ENCODE measurements at places on chromosomes 1 and 21.

DNA sequence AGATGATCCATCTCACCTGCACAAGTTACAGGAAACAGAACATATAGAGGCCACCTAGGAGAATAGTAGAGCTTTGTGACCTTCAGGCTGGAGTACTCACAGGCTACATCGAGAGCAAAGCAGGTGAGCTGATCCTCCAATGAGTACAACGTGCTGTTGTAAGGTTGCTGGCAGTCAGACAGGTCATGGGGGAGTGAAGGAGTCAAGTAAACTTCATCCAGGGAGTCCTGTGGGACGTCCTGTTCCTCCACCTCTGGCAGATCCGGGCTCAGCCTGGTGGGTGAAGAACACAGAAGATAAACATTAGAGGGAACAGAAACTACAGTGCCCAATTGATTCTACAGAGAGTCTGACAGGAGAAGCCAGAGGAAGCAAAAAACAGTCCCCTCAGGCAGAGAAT lies 62.5 kb downstream of the PRKAB2 start:
- no peak for DNase-seq

DNA sequence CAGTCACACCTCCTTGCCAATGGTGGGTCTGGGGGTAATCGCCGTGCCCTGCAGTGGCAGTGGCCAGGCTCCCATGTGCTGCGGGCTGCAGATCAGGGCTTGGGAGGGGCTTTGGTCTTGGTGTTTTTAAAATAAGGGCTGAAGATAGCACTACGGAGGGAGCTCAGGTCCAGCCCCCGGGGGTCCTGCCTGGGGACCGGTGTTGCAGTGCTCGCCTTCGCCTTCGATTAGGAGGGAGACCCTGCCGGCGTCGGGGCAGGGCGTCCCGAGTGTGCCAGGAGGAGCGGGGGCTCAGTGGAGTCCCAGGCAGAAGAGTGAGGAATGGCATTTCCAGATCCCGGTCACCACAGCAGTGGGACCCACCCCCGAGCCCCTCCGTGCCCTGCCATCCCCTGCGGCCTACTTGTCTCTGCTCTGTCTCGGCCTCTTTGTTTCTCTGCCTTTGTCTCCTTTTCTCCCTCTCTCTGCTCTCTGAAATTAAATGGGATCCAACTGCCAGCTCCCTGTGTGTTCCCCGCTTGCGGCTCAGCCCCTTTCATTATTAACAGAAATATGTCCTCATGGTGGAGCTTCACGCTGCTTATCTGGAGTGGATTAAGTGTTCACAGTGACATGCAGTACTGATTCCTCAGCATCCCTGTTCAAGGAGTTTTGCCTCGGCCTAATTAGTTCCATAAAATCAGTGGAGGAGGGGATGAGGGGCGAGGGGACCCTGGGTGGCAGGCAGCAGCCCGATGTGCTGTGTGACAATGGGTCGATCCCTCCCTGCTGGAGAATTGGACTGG lies 44.4 kb downstream of the DMRTB1 start:
- no peak for DNase-seq

DNA sequence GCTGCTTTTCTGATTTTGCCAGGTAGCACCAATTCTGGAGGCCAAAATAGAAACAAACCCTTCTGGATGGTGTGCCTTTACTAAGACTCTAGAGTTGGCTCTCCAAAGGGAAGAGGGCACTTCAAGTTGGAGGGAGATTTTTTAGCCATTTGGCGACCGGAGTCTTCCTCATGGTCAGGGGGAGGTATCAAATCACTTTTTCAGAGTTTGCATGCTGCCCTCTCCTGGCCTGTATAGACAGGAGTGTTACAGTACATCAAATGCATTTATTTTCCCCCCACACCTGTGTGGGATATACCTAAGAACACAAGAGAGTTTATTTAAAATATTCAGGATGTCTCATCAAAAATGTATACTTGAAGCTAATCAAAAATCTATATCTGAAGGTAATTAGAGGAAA lies 3.2 kb downstream of the GREM2 start:
- DNase-seq, result no peak

DNA sequence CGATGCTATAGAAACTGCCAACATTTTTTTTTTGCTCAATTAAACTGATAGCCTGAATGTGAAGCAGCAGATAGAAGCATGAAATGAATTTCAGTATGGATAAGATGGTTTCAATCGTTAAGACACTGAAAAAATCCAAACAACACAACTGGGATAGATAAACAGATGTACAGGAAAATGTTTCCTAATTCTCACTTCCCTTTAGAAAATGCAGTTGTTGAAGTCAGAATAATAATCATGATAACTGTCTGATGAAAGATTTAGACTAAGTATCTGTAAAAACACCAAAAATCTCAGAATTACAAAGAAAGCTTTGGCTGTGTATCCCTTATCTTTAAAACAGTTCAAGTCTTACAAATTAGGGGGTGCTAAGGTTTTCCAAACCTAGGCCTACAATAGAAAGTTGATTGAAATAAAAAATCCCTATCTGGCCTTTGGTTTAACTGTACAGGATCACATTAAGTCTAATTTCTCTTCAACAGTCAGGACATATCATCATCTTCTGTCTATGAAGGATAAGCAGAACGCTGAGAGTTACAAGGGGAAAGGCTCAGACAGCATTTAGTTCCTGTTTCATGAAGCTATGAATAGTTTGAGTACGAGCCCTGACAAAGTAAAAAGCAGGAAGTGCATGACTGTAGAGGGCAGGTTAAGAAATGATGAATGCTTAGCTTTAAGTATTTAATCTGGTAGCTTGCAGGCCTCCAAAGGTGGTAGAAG lies 203.2 kb downstream of the APP start:
- DNase-seq, result no peak

DNA sequence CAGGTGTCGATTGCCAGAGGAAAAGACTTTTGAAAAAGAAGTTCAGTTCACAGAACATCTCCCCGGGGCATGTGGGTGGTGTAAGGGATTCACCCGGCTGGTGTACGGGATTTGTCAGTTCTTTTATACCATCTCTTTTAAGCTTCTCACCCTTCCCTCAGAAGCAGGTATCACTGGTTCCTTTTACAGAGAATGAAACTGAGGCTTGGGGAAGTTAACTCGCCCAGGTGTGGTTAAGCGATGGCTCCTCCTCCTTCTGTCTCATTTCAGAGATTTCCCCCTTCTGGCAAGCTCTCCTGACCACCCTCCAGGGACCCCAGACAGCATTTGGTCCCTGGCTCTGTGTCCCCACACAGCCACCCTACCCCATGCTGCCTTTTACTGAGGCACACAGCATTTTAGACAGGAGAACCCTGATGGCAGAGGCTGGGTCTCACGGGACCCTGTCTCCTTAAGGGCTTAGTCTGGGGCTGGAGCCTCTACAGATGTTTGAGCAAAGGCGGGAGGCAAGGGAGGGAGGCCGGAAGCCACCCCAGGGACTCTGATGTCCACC lies 2.8 kb upstream of the ECE1 start:
- DNase-seq, result no peak

DNA sequence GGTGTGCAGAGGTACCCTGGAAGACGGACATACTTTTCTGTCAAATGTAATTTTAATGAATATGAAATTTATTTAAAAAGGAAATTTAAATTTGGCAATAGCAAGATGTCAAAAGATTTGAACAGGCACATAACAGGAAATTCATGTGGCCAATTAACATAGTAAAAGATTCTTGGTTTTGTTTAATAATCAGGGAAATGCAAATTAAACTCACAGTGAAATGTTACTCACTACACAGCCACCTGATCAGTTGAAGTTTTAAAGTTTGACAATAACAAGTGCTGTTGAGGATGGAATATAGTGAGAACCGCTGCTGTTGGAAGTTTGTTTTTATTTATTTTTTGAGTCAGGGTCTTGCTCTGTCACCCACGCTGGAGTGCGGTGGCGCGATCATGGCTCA lies 63.9 kb downstream of the TEX35 start:
- no peak for DNase-seq

- DNase-seq, result no peak
These were observed 86.9 kb upstream of the SPAG17 start for GRCh38 chr1:118271883-118272282.

GRCh38 chr1:161763522-161764098 lies 2.5 kb upstream of the ATF6 start:
- DNase-seq, result no peak

GRCh38 chr21:32099812-32100416 lies 178.9 kb downstream of the MIS18A start:
- no peak for DNase-seq

GRCh38 chr1:31822766-31823165 lies 6.9 kb upstream of the SPOCD1 start:
- no peak for DNase-seq

- DNase-seq, result peak; percentile 48
These were observed 162.1 kb downstream of the GRIK3 start for GRCh38 chr1:36872126-36872754.

GRCh38 chr21:33825915-33826314 lies 89.7 kb downstream of the ATP5PO start:
- no peak for DNase-seq

- no peak for DNase-seq
These were observed 137.8 kb downstream of the KIF26B start for GRCh38 chr1:245292553-245292952.

DNA sequence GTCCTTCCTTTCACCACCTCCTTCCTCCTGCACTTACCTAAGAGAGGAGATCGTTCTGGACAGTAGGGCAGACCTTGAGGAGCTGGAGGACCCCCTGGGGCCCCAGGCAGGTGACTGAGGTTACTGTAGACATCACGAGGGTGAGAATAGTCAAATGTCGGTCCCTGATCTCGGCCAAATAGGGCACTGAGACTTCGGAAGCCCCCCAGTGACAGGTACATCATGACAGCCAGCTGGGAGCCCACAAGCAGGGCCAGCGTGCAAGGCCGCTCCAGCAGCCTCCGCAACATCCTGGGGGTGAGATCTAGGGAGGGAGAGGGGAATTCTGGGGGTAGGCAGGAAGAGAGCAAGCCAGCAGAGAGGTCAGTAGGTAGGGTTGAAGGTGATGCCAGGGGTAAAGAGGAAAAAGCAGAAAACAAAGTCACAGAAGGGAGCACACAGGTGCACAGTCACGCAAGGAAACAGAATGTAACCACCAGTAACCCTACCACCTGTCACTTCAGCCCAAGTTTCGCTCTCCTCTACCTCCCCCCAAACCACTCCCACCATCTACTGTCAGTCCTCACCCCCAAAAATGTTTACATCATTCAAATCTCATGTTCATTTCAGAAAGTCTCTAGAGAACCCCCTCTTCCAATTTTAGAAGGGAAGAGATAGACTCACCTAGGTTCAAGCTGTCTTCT lies 1.4 kb downstream of the B4GALT3 start:
- DNase-seq, result peak; percentile 76

- DNase-seq, result no peak
These were observed 34.9 kb downstream of the DEGS1 start for GRCh38 chr1:224217655-224218623.

DNA sequence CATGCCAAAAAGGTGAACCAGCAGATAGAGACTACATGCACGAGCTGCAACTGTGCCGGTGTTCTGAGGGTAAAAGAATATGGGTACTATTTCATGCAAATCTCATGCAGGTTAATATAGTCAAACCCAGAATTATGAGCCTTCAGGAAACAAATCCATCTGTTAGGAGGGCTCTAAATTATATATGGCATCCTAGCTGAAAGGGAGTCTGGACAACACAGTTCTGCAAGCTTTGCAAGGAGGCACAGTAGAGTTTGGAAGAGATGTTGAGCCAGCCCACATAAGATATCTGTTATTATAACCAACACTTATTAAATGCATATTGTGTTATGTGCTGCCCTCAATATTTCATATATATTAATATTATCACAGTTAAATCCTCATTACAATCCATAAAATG lies 50.5 kb upstream of the PALMD start:
- no peak for DNase-seq

DNA sequence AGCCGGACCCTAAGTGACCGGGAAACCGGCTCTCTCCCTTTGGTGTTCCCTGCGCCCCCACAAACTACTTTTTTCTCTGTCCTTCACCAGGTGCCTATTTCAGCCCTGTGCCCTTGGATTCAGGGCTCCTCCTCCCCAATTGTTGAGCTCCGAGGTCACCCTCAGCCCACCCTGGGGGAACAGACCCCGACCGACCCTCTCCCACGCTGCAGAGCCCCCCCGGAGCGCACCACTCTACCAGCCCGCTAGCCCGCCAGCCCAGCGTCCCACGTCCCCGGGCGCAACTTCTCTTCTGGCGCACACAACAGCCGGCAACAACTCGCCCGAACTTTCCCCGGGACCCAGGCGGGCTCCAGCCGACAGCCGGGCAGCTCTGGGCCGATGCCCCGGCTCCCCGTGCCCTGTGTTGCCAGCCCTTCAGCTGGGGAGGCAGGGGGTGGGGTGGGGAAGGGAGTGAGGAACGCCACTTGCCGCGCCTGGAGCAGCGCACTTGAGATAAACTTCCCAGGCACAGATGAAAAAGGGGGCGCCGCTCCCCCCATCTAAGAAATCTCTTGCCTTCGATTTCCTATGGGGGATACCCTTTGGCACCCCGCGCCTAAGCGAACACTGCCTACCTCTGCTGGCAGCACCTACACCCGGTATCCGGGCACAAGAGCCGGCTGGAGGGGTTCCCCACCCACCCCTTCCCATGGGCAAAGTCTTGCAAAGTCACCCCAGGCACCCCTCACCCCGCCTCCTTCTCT lies 997 bp downstream of the CASZ1 start:
- no peak for DNase-seq

DNA sequence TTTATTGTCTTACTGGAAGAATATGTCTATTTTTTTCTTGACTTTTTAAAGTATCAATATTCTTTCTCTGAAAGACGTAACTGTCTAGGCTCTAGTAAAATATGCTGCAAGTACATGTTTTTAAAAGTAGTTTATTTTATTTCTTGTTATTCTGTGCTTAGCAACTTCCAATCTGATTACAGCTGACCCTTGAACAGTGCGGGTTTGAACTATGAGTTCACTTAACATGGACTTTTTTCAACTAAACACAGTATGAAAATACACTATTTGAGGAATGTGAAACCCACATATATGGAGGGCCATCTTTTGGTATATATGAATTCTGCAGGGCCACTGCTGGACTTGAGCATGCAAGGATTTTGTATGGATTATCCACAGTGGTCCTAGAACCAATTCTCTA lies 26.8 kb downstream of the GBP6 start:
- DNase-seq, result no peak

DNA sequence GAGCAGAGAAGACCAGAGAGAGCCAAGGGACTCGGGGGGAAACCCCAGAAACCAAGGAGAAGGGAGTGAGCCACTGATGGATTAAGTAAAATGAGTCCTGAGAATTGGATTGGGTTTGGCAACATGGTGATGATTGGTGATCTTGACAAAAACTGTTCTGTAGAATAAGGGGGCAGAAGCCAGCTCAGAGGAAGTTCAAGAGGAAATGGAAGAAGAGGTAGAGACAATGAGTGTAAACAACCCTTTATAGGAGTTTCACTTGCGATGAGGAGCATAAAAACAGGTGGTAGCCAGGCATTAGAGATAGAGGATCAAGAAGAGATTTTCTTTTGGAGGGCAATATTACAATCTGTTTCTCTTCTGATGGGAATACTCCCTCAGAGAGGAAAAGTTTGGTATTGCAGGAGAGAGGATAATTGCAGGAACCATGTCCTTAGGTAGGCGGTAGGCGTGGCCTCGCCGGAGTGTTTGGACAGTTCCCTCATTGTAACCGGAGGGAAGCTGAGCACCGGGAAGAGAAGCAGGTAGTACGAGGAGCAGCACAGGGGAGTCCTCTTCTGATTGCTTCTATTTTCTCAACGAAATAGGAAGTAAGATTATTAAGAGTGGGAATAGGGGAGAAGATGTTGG lies 68.4 kb upstream of the TENT5C start:
- peak; percentile 57 for DNase-seq

- peak; percentile 99 for DNase-seq
These were observed 9.9 kb upstream of the LTN1 start for GRCh38 chr21:29002442-29003144.

GRCh38 chr1:197195100-197195499 lies 48.6 kb upstream of the ASPM start:
- DNase-seq, result no peak
